ENCODE measurements at places on chromosomes 6 and 20.

DNA sequence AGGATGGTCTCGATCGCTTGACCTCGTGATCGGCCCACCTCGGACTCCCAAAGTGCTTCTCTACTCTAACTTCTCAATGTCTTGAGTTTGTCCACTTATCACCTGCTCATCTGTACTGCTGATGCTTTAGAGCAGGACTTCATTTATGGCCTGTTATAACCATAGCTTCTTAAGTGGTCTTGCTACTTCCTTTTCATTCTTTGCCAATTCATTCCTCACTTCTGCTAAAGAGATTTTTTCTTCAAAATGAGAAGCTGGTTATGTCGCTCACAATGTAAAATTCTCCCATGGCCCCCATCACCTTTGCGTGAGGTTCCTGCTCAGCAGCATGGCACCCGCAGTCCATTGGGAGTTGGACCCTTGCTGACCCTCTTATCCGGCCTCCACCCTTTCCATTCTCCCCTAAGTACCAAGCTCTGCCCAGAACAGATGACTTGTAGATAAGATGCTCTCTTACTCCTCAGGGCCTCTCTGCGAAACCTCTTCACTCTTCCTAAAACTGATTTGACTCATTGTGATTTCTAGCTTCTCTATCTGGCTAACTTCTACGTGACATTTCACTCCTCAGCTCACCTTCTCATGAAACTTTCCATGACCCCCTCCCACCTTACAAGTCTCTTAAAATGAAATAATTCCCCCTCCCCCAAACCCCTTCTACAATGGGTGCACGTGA is 13.9 kb upstream of the CD164 start:
- no peak for DNase-seq

GRCh38 chr6:7933794-7934193 is 23.2 kb upstream of the TXNDC5 start:
- no peak for DNase-seq

- no peak for DNase-seq
Observed at GRCh38 chr6:167791780-167792478, 34.8 kb upstream of the AFDN start.

DNA sequence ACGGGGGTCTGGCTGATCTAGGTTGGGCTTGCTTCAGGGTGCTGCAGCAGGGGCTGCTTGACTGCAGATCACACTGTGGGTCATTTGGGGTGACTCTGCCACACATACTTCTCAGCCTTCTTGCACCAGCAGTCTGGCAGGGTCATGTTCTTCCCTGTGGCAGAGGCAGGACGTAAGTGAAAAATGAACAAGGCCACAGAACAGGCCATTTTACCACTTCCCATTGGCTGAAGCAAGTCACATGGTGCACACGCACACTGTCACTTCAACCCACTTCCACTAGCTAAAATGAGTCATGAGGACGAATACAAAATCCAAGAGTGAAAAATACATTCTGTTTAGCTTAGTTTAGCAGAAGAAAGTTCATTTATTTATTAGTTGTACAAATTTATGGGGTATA is 168.6 kb upstream of the GGTLC1 start:
- DNase-seq = no peak

GRCh38 chr20:21967481-21967880 is 262.0 kb downstream of the PAX1 start:
- no peak for DNase-seq

DNA sequence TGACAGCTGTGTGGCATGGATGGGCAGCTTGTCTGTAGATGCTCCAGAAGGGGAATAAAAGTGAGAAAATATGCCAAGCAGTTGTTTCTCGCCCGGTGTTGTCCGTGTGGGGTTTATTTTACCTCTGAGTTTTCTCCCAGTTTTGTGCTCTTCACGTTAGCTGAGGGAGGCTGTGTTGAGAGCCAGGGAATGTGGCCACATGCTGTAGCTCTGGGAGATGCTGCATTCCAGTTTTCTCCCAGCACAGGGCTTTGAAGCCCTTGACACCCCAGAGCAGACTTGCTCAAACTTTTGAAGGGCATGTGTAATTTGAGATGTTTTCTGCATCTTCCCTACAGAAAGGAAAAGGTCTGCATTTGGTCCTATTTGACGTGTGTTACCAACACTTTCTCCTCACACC is 67.7 kb downstream of the RREB1 start:
- DNase-seq = no peak

DNA sequence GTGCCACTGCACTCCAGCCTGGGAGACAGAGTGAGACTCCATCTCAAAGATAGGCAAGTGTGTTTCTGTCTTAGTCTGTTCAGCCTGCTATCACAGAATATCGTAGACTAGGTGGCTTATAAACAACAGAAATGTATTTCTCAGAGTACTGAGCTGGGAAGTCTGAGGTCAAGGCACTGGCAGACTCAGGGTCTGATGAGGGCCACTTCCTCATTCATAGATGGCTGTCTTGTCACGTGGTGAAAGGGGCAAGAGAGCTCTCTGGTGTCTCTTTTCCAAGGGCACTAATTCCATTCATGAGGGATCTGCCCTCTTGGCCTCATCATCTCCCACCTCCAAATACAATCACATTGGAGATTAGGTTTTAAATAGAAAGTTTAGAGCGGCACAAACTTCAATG is 95.6 kb upstream of the PHACTR3 start:
- DNase-seq = no peak

- DNase-seq = no peak
Observed at GRCh38 chr6:44068607-44069296, 58.5 kb downstream of the MRPL14 start.

GRCh38 chr6:31906122-31906521 is 4.2 kb upstream of the ZBTB12 start:
- DNase-seq = no peak

- no peak for DNase-seq
Observed at GRCh38 chr6:50305660-50306059, 255.9 kb upstream of the DEFB112 start.

DNA sequence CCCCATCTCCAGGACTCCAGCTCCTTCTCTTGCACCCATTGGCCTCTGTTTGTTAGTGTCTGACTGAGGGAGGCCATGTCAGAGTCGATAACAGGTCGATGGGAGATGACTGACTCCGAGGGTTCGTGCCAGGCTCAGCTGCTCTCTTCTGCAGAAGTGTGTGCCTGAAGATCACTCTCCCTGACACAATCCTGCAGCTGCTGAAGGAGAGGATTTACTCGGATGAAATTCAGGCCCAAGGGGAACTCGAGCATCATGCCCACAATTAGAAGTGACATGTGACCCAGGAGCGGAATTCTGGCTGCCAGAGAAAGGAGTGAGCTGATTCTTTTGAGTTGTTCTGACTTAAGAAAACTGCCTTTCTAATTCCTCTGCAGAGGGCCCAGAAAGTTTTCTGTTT is 318.2 kb downstream of the MAFB start:
- DNase-seq = no peak

DNA sequence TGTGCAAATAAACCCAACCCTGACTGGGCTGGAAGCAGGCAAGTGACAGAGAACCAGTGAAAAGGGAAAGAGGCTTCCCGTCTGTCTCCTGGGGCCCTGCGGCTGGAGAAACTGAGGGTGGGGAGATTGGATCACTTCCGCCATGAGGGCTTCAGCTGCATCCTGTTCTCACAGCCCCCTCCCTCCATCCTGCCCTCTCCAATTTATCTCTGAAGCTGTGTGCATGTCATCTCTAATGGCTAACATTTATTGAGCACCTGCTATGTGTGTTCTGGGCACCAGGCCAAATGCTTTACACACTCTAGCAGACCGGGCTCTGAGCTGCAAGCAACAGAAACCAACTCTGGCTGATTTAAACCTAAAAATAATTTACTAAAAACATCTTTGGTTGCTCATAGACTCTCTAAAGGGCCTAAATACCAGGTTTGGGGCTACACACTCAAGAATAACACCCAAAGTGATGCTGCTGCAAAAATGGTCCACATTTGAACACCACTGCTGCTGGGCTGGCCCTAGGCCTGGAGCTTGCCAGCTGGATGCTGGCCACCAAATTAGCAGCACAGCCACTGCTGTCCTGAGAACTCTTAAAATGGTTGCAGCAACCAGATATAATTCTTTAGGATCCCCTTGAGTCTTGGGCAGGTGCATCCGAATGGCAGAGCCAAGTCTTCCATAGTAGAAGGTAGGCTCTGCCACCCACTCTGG is 123.6 kb upstream of the LRFN2 start:
- DNase-seq = no peak

DNA sequence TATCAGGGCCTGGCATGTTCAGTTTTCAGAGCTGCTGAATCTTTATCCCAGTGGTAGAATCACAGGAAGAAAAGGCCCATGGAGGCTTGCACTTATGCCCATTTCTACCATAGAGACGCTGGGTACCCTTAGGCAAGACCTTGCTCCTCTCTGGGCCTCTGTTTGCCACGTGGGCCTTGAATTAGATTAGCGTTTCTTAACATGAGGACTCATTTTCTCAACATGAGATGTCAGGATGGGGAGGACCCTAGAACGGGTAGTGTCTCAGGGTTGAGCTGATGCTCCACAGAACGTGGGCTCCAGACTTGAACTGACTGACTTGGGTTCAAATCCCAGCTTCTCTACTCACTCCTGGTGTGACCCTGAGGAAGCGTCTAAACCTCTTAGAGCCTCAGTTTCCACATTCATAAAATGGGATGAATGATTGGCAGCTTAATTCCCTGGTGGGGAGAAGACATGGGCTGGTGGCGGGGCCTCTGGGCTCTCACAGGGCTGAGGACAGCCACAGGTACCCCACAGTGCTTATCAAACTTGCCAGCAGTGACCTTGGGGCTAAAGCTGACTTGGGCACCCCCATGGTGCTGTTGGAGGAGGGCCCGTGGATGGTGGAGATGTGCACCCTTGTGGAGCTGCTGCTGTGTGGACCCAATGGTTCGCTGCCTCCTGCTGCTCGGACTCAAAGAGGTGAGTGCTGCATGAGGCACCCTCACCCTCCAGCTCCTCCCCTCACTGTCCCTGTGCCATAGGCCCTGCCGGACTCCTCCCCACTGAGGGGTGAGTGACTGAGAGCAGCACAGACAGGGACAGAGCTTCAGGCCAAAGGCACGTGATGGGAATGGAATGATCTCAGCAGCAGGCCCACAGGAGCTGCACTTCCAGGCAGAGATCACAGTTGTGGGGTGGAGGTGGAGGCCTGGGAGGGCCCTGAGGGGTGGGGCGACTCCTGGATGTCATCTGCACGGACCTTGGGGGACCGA is 28.2 kb downstream of the SUN5 start:
- DNase-seq = peak; percentile 8

GRCh38 chr6:5728351-5729079 is 278.2 kb downstream of the NRN1 start:
- DNase-seq = no peak

GRCh38 chr20:24742436-24742835 is 206.6 kb upstream of the CST7 start:
- no peak for DNase-seq

DNA sequence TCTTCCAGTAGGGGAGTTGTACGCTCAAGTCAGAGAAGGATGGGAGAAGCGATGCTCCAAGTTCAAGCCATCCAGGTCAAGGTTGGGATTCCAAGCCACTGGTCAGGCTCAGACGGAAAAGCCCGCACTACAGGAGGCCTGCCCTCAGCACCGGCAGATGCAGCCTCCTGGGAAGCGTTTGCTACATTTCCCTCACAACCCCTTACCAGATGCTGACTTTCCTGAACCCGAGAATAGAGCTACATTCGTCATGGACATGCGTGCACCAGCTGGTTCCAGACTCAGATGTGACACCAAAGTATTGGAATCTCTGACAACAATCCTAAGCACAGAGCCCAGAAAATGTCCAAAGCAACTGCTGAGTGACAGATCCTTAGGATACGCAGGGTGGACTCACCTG is 174.8 kb downstream of the SASH1 start:
- no peak for DNase-seq

- DNase-seq = no peak
Observed at GRCh38 chr6:56730663-56731529, 88.2 kb upstream of the DST start.

DNA sequence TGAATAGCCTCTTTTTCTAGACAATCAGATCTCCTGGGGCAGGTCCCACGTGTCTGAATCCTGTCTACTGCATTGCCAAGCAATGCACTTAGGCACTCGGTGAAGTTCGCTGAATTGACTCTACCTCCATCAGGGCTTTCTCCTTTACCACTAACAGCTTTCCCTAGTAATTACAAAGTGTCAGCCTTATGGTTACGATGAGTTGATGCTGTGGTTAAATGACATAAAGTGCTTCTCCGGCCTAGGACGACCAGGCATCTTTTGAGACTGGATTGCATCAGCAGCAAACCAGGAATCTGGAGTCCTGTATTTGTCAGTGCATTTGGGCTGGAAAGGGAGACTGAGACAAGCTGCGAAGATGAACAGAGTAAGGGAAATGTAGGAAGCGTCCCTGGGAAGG is 21.5 kb downstream of the NOX3 start:
- no peak for DNase-seq

DNA sequence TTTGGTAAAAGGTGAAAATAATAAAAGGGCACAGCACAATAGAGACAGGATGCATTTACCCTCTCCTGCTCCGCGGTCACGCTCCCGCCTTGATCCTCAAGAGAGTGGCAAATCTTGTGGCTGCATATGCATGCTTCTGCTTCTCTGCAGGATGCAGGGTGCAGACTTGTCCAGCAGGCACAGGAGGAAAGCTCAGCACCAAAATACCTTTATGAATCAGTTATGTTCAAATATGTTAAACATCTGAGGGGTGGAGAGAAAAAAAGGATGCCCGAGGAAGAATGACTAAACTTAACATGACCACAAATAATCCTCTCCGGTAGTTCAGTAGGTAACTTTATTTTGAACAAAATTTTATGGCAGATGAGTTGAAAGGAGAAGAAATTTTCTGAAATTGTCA is 366.1 kb upstream of the SOX4 start:
- DNase-seq = no peak

GRCh38 chr20:14470977-14471661 is 133.7 kb upstream of the FLRT3 start:
- no peak for DNase-seq
